Sigmoid colon (tissue), 7 donors: ENCODE measurements at places on chromosomes 7 and 10.
A peak's percentile ranks its signal among the peaks of the same experiment; 100 is the strongest.

- DNase-seq = no peak
These were observed 338.8 kb upstream of the SEMA3D start for GRCh38 chr7:85525676-85526075.

GRCh38 chr10:3342771-3343170 is 170.2 kb upstream of the PITRM1 start:
- no peak for DNase-seq

- no peak for DNase-seq
These were observed 299.9 kb upstream of the LRRN3 start for GRCh38 chr7:110790992-110791391.

GRCh38 chr7:147578196-147578595 is 1012.4 kb upstream of the C7orf33 start:
- no peak for DNase-seq

DNA sequence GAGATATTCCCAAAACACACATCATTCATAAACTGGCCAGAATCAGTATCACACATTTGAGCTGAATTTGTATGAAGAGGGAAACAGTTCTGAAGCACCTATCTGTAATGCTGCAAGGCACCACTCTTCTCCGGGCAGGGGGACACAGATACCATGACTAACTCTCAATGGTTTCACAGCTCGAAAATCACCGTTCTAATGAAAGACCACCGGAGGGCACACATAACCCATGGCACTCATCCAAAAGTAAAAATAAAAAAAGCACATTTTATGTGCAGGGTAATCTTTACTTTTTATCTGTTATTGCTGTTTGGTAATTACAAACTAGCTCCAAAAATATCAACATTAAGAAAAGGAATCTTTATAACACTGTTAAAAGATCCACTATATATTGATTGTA is 137.5 kb downstream of the PARD3 start:
- no peak for DNase-seq

DNA sequence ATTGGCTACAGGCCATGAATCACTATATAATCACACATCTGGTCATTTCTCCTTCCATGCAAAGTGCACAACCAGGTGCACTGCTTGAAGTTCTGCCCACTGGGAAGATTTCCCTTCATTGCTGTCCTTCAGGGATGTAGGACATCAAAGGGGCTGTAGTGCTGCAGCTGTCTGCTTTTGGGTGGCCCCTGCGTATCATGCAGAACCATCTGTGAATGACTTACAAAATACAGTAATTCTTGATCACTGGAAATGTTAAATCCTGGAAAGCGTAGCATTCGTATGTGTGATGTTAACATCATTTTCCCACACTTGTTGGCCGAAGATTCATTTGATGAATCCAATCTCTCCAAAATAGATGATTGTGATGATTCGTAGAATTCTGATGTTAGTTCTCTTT is 22.4 kb downstream of the AKR1C3 start:
- DNase-seq = no peak

DNA sequence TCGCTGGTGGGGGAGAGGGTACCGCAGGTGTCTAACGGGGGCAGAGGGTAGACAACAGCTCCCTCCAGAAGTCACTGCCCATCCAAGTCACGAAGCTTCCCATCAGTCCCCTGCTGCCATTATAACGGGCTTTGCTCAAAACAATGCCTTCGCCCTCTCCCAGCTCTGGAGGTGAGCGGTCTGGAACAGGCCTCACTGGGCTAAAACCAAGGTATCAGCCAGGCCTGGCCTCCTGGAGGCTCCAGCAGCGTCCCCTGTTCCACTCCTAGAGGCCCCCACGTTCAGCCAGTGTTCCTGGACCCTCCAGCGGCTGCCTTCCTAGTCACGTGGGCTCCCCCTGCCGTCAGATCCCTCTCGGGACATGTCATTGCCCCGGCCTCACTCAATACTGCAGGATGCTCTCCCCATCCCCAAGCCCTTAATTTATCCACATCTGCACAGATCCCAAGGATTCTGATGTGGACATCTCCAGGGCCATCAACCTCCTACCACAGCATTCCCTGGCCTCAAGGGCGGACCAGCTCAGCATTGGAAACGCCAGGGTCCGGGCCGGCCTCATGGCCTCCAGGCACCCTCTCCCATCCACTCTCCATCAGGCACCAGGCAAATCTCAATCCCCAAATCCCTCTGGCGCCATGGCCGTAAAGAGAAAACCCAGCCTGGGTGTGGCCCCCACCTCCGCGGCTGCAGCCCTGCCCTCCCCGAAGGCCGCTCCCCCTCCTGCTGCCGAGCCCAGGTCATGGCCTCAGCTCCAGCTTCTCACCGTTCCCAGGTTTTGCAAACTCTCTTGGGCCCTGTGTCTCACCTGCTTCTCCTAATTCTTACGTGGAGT is 104.1 kb upstream of the FAM20C start:
- DNase-seq = peak; percentile 55

GRCh38 chr10:12961416-12962205 is 39.9 kb downstream of the CCDC3 start:
- no peak for DNase-seq

GRCh38 chr7:64934478-64934877 is 31.4 kb downstream of the ZNF273 start:
- DNase-seq = no peak

DNA sequence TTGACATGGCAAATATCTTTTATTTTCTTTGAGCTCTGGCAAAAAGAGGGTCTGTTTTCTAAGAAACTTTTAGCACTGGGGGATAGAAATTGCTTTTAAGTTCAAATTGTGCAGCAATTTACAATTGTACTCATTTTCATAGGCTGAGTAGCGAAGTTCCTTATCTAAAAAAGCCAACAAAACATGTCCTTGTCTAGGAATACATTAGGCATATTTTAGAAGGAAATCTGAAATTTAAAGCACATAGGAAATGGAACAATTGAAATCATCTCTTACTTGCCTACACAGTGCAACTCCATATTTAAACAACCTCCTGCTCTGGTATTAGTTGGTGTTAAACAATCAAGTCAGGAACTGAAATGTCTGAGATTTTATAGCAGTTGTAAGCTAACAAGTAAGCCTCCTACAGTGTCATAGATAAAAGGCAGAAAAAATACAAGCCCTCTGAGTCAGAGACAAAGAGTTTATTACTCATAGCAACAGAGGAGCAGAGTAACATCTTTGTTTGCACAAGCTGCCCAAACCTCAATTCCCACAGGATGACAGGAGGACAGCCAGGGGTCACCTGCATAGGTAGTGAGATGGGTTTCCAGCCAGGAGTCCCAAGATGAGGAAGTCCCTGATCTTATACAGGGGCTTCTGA is 280.2 kb upstream of the HGF start:
- no peak for DNase-seq

GRCh38 chr10:98425511-98426352 is 10.8 kb upstream of the PYROXD2 start:
- peak; percentile 62 for DNase-seq

- DNase-seq = no peak
These were observed 21.9 kb downstream of the FRA10AC1 start for GRCh38 chr10:93680412-93681047.

GRCh38 chr10:47182934-47183703 is 116.9 kb upstream of the GDF10 start:
- no peak for DNase-seq

DNA sequence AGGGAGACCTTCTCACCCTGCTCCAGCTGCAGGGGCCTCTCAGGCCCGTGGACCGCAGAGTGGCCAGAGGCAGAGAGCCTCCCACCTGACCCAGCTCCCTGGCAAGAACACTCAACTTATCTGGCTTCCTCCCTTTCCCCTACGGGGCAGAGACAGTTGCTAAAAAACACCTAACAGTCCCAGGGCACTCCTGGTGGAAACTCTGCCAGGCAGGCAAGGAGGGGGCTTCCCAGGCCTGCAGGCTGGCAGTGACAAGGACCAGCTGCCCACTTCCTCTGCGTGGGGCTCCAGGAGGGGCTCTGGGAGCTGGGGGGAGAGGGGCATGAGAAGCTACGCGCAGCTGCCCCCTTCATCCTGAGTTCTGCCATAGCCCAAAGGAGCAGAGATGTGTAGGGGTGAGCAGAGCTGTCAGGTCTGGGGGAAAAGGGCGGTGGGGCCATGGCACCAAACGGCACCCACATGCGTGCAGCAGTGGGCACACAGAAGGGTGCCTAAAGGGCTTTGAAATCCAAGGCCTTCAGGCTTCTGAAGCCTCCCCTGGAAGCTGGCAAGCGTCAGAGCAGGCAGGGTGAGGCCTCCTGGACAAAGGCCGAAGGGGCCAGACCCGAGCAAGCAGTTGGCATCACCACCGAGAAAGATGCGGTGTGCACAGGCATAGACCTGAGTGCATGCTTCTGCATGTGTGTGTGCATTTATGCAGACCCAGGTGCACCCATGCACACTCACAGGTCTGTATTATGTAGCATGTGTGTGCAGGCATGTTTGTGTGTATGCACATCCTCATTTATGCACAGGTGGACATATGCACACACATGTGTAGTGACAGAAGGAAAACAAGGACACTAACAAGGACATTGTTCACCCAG is 14.4 kb downstream of the SPOCK2 start:
- DNase-seq = no peak

DNA sequence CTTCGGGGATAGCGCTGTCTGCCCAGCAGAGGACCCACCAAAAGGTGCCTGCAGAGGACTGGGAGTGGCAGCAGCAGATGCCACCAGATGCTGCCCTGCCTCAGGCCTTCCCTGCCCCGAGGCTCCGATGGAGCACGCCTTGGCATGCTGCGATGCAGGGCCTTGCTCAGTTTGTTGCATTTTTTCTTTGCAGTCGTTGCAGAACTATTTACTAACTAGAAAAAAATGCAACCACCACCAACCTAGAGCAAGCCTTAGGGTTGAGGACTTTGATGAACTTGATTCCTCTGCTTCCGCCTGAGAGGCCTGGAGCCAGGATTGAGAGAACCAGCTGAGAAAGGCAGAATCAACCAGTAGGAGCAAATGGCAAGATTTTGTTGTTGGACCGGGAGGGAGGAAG is 585.6 kb upstream of the MKI67 start:
- no peak for DNase-seq

GRCh38 chr7:36606153-36606975 is 117.9 kb downstream of the AOAH start:
- no peak for DNase-seq

- DNase-seq = no peak
These were observed 55.6 kb downstream of the GRB10 start for GRCh38 chr7:50727072-50727471.

DNA sequence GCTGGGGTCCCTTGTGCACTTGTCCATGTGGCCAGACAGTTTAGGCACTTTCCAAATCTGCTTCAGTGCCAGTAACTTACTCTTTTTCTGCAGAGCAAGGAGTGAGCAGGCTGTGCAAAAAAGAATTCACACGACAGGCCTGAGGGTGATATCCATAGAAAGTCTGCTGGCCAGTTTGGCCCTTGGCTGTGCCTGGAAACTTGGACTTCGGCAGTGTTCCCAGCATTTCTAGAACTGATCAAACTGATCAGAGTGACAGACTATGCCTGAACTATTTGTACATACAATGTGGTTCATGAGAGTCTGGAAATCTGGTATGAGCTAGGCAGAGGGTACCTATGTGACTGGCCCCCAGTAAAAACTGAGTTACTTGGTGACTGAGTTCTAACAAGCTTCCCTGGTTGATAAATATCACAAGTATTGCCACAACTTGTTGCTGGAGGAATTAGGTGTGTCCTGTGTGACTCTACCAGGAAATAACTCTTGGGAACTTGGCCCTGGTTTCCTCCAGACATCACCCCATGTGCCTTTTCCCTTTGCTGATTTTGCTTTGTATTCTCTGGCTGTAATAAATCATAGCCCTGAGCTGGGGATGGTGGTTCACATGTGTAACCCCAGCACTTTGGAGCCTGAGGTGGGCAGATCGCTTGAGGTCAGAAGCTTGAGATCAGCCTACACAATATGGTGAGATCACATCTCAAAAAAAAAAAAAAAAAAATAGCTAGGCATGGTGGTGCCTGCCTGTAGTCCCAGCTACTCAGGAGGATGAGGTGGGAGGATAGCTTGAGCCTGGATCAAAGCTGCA is 3.3 kb upstream of the DENND10 start:
- DNase-seq = peak; percentile 18

DNA sequence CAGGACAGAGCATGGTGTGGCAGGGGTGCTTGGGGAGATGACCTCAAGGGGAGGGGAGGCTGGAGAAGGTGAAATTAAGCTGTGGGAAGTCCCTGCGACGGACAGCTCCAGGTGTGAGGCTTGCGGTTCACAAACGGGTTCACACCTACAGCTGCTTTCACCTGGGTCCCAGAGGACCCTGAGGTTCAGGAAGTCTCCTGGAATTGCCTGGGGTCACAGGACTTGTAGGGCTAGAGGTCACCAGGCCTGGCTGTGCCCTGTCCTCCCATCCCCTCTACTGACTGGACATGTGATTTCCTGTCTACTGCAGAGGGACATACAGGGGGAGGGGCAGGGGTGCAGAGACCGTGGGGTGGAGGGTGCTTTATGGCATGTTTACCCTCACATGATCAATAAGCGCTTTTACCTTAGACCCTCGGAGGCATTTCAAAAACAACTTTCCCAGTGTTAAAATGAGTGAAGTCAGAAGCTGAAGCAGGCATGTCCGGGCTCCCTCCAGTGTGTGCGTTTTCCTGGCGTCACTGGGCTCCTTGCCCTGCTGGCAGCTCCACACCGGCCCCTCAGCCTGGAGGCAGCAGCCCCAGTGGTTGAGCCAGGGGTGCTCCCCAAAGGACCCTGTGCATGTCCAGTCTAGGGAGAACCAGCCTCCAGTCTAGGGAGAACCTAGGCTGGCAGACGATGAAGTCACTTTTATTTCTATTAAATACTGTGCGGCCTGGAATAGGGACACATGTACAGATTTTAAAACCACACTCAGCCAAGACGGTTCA is 66.6 kb upstream of the IGFBP3 start:
- DNase-seq = no peak

DNA sequence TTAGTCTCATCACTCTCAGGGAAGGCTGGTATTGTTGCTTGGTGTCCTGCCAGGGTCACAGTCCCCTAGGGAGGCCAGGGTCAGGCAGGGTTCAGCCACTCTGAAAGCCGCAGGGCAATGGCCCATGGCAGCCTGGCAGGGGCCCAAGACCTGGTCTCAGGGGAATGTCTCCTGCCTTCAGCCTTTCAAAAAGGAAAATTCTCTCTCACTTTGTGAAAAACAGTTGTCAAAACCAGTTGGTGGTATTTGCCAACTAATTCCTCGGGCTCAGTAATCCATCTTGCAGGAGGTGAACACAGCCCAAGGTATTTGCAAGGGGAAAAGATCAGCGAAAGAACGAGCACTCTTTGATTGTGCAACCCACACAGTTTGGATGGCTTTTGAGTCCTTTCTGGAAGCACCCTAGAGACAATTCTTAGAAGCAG is 101.5 kb downstream of the JCAD start:
- no peak for DNase-seq

DNA sequence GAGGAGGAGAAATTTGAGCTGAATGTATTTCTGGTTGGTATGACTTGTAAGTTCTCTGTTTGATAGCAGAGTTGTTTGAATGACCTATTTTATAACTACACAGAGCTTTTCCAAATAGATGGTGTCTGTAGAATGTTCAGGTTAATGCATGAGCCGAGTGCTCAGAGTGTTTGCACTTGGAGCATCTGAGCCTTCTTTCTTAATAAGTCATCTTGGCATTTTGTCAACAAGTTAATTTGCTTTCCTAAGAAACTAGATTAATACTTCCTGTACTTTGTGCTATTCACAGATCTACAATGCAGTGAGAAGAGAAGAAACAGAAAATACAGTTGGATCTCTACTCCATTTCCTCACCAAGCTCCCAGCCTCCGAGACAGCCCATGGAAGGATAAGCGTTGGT is 138.2 kb downstream of the PLCE1 start:
- DNase-seq = no peak

- DNase-seq = no peak
These were observed 158.3 kb downstream of the ZNF438 start for GRCh38 chr10:30873411-30873810.
